CD4-positive, alpha-beta T cell treated with Interleukin-15 for 1 hour (primary cell): ENCODE measurements at places on chromosomes 11 and 22.

DNA sequence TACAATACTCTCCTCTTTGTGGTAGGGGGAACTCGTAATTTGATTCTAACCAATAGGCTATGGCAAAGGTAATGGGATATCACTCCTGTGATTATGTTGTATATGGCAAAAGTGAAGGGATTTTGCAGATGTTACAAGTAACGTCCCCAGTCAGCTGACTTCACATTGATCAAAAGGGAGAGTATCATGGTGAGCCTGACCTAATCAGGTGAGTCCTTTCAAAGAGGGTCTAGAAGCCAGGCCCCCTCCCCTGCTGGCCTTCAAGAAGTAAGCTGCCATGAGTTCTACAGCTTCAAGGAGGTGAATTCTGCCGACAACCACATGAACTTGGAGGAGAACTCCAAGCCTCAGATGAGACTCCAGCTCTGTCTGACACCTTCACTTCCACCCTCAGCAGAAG lies 20.0 kb downstream of the TBRG1 start:
- DNase-seq: no peak

DNA sequence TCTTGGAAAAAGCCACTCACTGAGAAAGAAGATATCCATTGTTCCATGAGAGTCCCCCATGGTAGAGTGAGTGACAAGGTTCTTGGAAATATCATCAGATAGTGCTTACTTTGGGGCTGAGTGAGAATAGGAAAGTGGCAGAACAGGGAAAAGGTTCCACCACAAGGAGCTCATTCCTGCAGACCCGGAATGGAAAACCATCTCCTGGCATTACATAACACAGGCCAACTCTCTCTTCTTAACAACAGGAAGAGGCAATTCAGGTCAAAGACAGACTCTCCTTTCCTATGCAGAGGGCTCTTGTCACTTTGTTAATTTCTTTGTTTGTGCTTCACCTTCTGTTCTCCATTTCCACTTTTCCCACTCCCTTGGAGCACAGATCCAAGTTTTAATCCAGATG lies 259.7 kb downstream of the KIRREL3 start:
- no peak for DNase-seq

DNA sequence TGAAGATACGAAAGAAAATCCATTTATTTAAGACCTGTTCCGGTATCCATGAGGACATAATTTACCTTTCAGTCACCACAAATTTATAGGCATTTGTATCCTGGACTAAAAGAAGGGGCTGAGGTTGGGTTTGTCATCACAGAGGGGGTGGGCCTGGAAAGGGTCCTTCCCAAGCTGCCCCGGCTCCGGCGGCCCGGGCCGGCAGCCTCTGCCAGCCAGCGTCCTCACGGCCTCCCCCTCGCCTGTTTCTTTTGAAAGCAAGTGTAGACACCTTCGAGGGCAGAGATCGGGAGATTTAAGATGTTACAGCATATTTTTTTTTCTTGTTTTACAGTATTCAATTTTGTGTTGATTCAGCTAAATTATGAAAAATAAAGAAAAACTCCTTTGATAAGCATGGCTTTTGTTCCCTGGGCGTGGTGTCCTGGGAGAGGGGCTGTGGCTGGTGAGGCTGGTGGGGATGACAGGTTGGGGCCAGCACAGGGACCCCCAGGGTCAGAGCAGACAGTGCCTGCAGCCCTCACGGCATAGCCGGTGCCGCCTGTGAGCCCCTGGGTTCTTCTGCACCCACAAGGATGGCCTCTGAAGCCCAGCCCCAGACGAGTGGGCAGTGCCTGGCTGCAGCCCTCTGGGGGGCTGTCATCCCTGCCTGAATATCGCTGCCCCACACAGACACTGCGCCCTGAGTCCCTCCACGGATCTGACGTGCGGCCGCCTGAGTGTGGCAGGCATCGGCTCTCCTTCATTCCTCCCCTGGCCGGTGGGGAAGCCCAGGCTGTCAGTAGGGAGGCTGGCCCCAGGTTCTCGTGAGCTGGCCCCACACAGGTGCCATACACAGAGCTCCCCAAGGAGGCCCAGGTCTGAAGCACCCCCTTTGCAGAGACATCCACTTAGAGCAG lies 1075.9 kb downstream of the BRD1 start:
- no peak for DNase-seq

DNA sequence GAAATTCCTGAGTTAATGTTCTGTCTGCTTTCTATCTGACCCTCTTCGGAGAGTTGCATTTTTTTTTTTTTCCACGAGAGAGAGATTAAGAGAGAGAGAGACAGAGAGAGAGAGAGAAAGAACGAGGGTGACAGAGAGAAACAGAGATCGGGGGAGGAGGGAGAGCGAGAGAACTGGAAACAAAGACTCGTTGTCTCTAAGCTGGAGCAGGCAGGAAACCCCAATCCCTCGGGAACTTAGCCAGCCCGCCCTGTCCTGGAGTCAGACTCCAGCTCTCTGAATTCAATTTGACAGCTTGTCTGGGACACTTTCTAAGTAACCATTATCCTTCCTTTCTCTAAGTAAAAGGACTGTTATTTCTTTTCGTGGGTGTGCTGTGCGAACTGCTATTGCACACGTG lies 76.9 kb downstream of the KCNJ1 start:
- DNase-seq: no peak
